ENCODE measurements at places on chromosomes 1 and 21.

GRCh38 chr1:45047032-45047431 lies 35.0 kb downstream of the UROD start:
- no peak for DNase-seq

GRCh38 chr1:78664763-78665162 lies 15.1 kb downstream of the IFI44 start:
- DNase-seq = no peak

DNA sequence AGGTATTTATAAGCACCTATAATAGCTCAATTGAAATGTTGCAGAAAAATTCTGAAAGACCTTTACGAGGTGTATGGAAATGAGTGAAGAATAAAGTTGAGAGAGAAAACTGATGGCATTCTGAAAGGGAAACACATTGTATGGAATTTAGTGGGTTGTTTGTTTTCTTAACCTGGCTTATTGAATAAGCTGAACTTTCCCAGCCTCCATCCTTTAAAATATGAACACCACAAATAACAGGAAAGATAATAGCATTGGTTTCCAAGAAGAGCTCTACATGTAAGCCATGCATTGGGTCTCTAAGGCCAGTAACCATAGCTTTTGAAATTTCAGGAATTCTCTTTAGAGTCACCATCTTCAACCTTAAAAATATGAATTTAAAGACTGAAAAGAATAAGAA lies 709.0 kb downstream of the USP25 start:
- no peak for DNase-seq

- no peak for DNase-seq
Measured at GRCh38 chr1:202259705-202260104, 66.1 kb downstream of the LGR6 start.

GRCh38 chr1:14106679-14107313 lies 406.8 kb downstream of the PRDM2 start:
- DNase-seq = no peak

DNA sequence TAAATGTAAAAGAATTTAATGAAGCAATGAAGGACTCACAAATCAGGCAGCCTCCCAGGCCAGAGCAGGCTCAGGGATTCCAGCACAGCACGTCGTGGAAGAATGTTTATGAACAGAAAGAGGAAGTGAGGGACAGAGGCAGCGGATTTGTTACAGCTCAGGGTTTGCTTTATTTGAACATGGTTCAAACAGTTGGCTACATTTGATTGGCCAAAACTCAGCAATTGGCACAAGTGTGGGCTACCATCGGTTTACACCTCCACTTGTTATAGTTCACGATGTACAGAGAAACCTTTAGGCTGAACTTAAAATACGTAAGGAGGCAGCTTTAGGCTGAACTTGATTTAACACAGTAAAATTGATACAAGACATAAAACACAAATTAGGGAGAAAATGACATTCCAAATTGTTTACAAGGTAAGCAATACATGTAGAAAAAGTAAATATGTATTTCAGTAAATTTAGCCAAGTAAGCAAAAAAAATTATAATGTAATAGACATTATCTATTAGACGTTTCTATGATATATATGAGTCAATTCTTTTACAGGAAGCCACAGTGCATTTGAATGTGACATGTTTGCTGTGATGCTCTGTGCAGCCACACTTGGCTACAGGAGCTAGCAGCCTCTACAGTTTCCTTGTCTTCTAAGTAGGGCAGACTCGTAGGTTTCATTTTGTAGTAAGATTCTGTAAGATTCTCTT lies 126.5 kb downstream of the ADSS2 start:
- DNase-seq = peak; percentile 87

- no peak for DNase-seq
Measured at GRCh38 chr21:38489729-38490128, 8.5 kb downstream of the ERG start.

- DNase-seq = no peak
Measured at GRCh38 chr1:150551051-150551783, 2.0 kb downstream of the ADAMTSL4 start.

GRCh38 chr1:58155418-58156123 lies 391.0 kb downstream of the OMA1 start:
- peak; percentile 62 for DNase-seq

DNA sequence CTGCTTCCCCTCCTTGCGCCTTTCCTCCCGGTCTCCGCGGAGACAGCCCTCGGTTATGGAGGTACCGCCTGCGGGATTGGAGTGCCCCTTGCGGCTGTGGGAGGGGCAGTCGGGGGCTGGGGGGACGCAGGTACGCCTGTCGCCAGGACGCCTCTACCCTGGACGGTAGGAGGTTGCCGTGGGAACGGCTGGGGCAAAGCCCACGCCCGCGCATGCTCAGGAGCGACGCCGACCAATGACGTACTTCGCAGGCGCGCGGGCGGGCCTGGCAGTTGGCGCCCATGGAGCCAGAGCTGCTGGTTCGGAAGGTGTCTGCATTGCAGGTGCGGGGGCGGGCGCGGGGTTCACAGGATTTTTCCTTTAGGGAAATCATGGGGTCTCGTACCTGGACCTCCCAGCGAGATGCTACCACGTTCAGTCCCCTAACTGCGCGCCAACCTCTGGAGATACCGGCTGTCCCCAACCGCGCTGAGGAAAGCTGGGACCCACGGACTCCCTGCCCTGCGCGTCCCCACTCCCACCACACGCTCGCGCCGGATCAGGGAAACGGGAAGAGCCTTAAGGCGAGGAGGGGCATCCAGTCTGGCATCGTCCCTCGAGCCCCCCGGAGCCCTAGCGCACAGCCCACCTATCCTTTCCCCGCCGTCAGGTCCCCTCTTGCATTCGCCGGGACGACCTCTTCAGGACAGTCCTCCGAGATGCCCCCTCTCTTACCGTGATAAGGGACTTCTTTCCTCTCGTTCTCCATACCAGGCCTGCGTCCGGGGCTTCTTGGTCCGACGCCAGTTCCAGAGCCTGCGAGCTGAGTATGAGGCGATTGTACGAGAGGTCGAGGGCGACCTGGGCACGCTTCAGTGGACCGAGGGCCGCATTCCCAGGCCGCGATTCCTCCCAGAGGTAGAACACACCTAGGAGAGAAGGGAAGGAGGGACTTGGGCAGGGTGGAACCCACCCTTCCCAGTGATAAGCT lies at the start of gene IQCC:
IQCC (plus strand) TSS at position 271 of the 970 bp plus-strand sequence; CDS start at position 282, 11 bp downstream.
- peak; percentile 86 for DNase-seq

DNA sequence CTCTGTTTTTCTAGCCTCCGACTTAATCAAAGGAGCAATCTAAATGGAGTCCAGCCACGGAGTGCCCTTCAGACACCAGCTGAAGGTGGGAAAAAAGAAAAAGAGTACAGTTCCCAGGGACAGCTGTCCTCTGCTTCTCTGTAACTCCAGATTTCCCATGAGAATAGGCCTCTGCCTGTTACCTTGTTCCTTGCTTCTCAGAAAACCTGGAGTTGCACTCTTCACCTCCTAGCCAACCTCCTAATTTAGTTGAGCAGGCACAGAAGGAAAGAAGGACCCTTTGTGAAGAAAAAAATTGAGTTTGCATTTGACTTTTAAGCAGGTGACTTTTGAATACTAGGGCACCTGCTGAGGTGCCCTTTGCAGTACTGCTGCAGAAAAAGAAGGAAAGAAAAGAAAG lies 8.3 kb downstream of the BARHL2 start:
- DNase-seq = no peak

DNA sequence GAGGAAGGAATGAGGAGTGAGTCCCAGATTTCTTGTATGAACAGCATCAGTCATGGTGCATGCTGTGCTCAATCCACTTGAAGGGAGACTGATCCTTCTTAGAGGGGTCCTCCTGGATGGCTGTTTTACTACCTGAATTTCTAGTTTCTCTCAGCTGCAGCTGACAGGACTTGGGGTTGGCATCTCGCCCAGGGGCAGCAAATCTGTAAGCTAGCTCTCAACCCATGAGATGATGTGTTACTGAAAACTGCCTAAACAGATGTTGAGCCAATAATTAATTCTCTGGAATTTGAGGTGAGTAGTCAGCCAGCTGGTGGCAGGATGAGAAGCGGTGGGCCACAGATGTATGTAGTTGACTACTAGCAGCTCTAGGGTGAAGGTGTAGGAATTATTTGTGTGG lies 19.6 kb downstream of the BACH1 start:
- DNase-seq = no peak

GRCh38 chr1:186937016-186937670 lies 108.4 kb downstream of the PLA2G4A start:
- no peak for DNase-seq

GRCh38 chr1:225559902-225560301 lies 93.0 kb downstream of the ENAH start:
- DNase-seq = no peak

DNA sequence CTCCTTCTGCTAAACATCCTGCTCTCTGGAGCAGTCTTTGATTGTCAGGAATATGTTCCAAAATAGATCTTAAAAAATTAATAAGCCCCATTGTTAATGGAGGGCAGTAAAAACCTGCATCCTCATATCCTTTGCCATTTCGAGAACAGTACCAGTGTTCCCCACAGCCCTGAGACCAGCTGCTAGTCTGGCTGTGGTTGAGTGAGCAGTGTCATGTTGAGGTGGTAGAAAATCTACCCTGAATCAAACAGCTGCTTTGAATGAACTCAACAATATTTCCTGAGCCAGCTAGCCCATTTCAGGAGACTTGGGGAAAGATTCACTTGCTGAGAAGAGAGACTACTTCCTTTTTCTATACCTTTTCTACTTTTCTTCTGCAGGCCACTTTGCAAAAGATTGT lies 24.4 kb downstream of the FABP3 start:
- no peak for DNase-seq

DNA sequence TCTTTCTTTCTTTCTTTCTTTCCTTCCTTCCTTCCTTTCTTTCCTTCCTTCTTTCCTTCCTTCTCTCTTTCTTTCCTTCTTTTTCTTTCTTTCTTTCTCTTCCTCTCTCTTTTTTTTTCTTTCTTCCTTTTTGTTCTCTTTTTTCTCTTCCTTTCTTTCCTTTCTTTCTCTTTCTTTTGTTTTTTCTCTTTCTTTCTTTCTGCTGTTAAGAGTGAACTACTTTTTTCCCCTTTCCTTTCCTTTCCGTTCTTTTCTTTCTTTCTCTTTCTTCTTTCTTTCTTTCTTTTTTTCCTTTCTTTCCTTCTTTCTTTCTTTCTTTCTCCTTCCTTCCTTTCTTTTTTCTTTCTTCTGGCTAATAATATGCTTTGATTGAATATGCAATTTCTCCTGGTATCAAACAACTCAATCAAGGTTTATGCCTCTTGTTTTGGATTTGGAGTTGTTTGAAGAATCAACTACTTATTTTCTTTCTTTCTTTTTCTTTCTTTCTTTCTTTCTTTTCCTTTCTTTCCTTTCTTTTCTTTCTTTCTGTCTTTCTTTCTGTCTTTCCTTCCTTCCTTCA lies 27.4 kb upstream of the CFHR4 start:
- no peak for DNase-seq

DNA sequence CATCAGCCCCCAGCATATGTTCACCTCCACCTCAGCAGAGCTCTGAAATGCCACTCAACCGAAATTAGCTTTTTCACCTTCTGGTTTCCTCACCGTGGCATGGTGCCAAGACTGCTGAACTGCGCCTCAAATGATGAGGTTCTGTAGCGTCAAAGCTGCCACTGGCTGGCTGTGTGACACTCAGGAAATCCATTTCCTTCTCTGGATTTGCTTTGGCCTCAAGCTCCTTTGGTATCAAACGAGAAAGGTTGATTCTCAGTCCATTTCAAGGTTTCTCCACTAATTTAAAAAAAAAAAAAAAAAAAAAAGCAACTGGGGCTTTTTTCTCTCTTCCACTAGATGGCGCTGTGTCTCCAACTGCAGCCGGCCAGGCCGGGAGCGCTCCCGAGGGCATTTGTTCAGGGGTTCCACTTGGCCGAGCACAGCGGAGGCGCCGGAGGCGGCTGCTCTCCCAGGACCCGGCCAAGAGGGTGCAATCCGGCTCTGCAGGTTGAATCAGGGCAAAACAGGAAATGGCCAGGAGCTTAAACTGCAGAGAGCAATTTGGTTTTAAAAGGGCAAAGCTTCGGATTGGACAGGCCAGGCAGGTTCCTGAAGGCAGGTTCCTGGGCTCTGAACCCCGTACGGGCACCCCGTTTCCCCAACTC lies 26.5 kb upstream of the PLA2G2C start:
- peak; percentile 73 for DNase-seq

DNA sequence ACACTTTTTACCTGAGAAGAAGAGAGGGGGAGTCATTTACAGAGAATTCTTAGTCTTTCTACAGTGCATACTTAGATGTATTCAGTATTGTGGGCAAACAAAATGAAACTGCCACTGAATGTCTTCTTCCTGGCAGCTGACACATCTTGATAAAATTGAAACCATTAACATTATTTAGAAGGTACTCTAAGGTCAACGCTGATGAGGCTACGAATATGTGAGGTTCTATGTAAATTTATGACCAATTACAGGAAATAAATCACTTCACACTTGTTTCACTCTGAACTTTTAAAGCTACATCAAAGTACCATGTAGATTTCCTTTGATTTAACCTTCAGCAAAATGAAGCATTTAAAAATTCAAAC lies 51.3 kb upstream of the GFI1 start:
- DNase-seq = no peak

DNA sequence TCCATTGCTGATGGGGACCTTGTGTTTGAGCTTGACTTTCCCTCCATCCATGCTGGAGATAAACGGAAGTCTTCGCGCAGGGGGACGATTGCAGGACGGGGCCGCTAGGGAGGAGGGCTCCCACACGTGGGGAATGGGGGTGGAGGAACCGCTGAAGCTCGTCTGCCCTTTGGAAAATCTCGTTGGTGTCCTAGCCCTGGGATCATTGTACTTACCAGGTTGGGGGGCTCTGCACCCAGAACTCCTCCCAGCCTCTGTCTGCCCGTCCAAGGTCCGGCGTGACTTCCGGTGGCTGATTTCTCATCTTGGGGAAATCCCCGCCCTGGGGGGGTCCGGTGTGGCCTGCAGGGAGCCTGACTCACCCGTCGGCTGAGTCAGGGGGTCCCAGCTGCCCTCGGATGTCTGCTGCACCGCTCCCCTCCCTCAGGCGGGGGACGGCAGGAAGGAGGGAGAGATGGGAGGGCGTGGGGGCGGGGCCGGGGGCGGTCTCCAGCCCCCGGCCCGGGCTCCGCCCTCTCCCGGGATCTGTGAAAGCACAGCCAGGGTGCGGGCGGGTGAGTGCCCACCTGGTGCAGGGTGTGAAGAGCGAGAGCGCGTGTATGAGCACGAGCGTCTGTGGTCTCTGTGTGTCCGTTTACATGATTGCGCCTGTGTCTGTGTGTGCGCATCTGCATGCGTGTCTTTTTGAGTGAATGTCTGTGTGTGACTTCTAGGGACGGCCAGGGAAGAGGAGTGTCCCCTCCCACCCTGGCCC lies 35.8 kb downstream of the PIK3CD start:
- DNase-seq = peak; percentile 91

DNA sequence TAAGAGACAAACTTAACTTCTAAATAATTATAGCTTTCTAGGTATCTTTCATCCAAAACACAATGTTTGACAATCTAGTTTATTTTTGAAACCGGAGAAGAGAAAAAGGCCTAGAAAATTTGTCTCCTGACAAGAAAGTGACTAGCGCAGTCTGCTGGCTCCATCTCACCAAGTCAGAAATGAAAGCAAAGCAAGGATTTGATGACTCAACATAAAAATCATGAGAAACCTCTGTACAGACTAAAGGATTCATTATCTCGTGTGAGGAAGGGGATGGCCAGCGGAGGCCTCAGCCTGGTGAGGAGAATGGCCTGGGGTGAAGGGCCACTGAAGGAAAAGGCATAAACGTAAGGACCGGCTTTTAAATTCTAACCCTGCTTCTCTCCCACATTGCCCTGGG lies 20.0 kb upstream of the TSNAX start:
- DNase-seq = no peak

GRCh38 chr1:159005161-159005560 lies 4.5 kb upstream of the IFI16 start:
- DNase-seq = no peak
